ENCODE measurements at places on chromosomes 6 and 20.
A peak's percentile ranks its signal among the peaks of the same experiment; 100 is the strongest.

GRCh38 chr6:111122458-111123286, 35.4 kb downstream of the SLC16A10 start:
- DNase-seq, result no peak

DNA sequence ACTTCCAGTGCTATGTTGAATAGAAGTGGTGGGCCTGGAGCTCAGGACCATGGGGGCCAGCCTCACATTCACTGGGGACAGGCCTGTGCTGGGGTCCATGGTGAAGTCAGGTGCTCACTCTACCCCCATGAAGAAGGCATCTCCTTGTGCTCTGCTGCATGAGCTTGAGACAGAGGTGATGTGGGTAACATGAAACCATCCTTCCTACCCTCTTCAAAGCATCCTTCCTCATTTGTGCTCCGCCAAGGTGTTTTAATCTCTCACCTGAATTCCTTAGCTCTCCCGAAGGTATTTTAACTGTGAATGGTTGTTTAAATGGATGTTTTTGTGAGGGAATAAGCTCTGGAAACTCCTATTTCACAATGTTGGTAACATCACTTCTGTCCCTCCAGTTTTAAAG, 209.6 kb upstream of the PCSK2 start:
- no peak for DNase-seq

DNA sequence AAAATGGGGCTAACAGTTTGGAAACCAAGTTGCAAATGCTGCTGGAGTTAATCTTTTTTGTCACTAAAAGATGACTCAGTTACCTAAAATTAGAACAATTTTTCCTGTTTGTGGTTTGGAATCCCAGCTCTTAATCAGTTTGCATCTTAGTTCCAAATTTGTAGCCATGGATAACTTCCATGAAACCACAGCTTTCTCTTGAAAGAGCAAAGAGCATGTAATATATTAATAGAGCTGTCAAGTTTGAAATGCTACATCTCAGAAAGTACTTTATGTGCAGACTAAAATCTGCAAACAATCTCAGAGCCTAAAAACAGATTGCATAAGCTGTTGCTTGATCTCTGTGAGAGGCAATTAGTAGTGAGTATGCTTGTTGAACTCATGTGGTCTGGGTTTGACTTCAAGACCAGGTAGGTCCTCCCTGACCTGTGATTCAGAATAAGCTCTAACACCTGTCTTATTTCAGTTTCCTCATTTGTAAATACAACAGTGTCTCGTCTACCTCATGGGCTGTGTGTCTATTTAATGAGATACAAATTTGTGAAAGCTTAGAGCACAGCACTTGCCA, 23.5 kb downstream of the DHX35 start:
- DNase-seq, result no peak

- DNase-seq, result no peak
These were observed 63.3 kb downstream of the DAAM2 start for GRCh38 chr6:39855356-39855995.

DNA sequence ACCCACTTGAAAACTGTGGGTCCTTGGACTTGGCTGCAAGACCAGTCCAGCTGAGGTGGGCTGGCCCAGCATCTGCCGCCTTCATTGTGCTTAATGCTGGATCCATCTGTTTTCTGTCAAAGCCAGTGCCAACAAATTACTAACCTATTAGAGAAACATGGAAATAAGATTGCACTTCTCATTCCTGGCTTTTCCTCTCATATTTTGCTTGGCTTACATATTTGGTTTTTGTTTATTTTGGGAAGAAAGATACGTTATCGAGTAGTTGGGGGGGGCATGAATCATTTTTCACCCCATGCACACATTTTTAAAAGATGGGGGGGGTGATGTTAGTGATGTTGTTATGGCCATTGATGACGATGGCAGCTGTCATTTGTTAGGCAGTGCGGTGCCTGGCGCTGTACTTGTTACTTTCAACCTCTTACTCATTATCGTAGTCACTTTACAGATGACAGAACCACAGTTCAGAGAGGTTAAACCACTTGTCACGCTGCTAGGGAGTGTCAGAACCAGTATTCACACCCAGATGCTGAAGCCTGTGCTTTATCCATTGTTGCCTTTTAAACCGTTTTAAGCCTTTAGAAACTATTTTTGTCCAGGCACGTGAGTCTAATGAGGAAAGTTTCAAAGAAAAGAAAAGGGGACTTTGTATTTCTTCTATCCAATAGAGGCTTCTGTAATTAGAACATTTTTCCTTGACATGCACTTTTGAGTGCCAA, 180.0 kb downstream of the TMEM242 start:
- DNase-seq, result no peak

DNA sequence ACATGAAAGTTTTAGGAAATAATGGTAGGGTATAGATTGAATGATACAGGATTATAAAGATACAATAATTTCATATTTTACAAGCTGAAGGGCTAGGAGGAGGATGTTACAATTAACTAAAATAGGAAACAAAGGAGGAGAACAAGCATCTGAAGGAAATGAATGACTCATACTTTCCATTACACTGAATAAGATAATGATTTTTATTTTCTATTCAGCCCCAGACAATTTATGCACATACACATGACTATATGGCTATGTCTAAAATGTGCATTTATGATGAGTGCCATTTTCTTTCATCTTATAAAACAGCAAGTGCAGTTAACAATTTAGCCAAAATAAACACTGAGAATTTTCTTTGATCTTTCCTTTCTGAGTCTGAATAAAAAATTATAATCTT, 994.6 kb upstream of the ADGRB3 start:
- DNase-seq, result no peak

DNA sequence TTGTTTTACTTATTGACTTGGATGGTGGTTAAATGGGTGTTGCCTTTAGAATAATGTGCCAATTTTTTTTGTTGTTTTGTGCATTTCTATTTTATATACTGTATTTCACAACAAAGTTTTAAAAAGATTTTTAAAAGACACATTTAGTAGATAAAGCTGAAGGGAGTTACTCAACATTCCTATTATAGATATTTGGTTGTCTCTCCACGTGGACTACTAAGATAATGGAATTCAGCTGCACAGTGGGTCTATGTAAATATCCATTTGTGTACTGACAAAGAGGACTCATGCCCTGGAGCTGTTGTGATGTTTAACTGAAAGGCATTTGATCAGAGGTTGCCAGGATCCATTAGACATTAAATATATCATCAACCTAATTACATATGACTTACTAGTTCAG, 23.2 kb upstream of the FAM135A start:
- no peak for DNase-seq

DNA sequence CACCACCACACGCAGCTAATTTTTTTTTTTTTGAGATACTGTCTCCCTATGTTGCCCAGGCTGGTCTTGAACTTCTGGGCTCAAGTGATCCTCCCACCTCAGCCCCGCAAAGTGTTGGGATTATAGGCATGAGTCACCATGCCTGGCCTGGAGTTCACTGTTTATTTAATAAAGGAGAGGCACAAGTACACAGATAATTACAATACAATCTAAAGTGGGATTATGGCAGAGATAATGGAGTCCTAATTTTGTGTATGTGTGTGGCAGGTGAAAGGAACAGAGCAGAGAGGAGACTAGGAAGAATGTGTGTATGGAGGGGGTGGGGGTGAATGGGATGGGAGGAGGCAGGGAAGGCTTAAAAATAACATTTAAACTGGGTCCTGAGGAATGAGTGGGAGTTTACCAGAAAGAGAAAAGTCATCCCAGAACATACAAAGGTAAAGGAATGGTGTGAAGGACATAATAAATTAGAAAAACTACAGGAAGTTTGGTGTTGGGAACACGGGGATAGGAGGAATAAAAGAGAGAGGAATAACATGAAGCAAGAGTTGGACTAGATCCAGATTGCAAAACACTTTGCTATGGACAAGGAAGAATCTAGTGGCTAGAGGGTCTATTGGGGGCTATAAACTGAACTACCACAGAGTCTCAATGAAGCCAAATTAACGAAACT, 4.4 kb downstream of the NCOA5 start:
- DNase-seq, result no peak

DNA sequence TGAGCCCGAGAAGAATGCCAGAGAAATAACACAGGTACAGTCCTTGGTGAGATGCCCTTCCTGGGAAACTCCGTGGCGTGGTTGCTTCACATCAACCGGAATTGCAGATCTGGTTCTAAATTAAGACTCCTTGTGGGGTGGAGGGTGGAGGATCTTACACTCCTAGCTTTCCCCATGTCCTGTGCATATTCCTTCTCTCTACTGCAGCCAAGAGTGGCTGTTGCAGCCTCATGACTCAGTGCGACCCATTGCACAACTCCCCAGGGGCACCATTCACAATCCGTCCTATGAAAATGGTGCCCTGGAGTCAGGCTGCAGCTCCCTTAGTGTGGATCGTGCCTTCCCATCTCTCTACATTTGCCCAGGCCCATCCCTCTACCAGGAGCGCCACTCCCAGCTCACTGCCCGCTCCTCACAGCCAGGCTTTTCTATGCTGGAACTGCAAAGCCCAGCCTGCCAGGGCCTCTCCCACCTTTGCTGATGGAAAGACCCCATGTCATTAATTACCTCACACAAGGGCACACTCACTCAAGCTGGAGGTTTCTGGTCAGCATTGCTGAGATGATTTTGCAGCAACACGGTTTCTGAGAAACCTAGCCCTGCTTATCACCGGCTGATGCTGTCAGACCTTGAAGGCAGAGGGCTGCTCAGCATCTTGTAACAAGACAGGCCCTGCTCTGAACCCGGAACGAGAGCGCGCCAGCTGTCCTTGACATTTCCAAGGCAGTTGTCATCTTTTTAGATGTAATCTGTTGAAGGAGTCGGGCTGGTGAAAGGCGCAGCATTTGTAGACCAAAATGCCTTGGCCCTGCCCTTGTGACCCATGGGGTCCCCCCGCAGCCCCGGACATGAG, 39.7 kb downstream of the SIRPA start:
- peak; percentile 43 for DNase-seq

DNA sequence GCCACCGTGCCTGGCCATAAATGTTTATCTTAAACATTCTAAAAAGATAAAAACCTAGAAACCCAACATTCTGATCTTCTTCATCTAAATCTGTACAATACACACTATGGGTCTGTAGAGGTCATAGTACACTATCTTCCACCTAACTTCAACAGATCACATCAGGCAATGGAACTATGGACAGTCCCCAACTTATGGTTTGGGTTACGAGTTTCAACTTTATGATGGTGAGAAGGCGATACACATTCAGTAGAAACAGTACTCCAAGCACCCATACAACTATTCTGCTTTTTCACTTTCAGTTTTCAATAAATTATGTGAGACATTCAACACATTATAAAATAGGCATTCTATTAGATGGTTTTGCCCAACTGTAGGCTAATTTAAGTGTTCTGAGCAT, 23.1 kb downstream of the FKBP5 start:
- DNase-seq, result no peak

DNA sequence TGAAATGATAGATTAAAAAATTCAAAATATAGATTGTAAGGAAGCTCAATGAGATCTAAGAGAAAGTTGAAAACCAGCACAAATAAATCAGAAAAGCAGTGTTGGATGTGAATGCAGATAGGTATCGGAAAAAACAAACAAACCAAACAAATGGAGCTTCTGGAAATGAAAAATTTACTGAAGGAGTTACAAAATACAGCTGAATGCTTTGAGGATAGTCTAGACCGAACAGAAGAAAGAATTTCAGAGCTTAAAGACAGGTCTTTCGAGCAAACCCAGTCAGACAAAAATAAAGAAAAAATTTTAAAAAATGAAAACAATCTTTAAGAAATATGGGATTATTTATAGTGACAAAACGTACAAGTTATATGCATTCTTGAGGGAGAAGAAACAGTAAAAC, 146.7 kb downstream of the FAM83B start:
- DNase-seq, result no peak

GRCh38 chr6:157682856-157683481, 140.1 kb upstream of the SNX9 start:
- no peak for DNase-seq

DNA sequence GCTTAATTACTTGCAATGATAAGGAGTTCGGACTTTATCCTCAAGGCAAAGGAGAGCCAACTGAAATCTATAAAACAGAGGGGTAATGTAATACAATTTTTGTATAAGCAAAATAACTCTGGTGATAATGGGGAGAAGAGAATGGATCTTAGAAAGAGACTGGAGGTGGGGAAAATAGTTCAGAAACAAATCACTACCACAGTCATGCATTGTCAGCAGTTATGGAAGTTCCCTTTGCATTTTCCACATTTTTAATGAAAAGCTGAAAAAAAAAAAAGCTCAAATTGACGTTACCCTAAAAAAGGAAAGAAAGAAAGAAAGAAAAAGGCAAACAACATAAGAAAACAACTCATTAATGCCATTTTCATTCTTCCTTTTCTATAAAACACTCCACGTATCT, 337.6 kb upstream of the HSF2 start:
- no peak for DNase-seq

- no peak for DNase-seq
These were observed 831.2 kb downstream of the KIF16B start for GRCh38 chr20:15742087-15742486.

DNA sequence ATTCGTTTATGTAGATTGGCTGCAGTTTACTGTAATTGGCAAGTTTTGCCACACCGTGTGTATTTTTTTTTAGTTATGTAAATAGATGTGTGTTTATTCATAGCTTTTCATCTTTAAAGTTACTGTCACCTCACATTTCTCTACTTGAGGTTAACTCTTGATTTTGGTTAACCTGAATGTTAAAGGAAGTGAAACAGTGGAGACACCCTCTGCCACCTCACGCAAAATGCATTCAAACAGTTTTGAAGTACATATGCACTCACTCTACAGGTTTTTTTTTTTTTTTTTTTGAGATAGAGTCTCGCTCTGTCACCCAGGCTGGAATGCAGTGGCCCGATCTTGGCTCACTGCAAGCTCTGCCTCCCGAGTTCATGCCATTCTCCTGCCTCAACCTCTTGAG, 17.7 kb downstream of the OR2A4 start:
- no peak for DNase-seq

DNA sequence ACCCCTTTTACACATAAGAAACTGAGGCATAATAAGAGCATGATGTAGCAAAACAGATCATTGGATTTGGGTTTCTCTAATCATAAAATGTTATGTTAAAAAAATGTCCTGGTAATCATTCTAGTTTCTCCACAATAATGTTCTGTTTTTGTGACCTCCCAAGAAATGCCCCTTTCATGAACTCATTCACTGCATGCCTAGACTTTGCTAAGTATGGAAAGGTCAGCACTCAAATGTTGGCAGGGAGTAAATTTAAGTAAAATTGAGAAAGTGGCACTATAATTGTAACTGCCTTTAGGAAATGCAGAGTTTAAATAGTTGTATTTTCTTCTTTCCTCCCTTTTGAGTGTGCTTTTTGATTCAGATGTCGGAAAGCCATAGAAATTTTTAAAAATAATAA, 48.5 kb upstream of the ID4 start:
- DNase-seq, result no peak

- no peak for DNase-seq
These were observed 85.2 kb downstream of the SMLR1 start for GRCh38 chr6:130912434-130912833.

DNA sequence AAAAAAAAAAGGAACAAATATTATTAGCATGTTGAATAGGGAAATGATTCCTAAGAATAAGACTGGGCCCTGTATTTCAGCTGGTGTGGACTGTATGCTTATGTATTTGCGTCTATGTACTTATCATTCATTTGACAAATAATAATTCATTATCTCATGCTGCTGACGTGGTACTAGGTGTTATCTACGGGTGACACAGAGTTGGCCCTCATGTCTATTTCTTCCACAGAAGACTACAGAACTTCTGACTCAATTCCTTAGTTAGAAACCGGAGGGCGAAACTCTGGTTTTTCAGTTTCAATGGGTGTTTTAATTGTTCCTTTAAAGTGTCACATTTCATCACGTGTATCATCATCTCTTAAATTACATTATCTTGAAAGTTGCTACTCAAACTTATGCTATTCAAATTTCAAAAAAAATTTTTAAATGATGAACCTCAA, 305.9 kb downstream of the CLIC5 start:
- no peak for DNase-seq

GRCh38 chr6:99016355-99016754, 68.6 kb upstream of the FBXL4 start:
- DNase-seq, result no peak

All from ascending aorta (tissue), 2 donors.